M059J (cell line): ENCODE measurements at places on chromosomes 3 and 15.

DNA sequence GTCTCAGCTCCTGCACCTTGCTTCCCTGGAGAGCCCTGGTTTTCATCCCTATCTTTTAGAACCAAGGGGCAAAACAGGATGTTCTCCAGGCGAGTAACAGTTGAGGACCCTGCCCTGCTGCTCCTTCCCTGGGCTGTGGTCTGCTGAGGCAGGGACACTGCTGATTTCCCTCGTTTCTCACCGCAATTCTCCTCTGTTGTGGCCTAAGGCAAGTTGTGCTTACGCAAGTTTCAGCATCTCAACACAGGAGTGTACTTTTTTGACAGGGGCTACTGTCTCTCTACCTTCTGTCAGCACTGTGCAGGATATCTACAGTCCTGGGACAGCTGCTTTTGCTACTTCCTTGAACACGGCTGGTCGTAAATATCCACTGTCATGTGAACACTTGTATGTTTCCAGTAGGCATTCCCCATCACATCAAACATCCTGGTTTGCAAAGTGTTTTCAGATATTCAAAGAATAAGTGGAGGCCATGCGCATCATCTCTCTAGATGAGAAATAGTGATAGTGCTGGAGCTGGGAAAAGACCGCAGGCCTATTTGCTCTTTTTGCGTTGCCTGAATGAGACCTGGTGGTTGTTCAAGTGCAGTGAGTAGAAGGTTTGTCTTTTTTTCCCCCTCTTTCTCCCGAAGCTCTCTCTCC is 110.1 kb upstream of the PLXNA1 start:
- DNase-seq: no peak

GRCh38 chr3:141493184-141493583 is 6.4 kb downstream of the RASA2 start:
- DNase-seq: no peak

DNA sequence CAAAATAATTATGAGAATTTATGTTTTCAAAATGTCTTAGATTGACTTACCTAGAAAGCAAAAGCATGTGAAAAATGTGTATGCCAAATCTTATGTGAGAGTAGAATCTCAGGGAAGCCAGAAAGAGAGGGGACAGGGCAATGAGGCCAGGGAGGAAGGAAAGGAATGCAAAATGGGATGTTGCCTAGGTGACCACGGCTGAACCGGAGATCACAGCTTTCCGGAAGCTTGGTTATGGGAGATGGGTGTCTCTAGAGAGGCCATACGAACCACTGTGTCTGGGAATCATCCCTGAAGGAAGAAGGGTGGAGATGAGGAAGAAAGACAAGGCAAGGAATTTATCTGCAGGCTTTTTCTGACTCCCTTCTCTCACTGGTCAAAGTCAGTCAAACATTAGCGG is 76.0 kb downstream of the SUCLG2 start:
- DNase-seq: no peak

- no peak for DNase-seq
These were observed 105.9 kb upstream of the NEDD4 start for GRCh38 chr15:56099311-56099710.

- no peak for DNase-seq
These were observed 147.4 kb upstream of the BCHE start for GRCh38 chr3:165984589-165984988.

DNA sequence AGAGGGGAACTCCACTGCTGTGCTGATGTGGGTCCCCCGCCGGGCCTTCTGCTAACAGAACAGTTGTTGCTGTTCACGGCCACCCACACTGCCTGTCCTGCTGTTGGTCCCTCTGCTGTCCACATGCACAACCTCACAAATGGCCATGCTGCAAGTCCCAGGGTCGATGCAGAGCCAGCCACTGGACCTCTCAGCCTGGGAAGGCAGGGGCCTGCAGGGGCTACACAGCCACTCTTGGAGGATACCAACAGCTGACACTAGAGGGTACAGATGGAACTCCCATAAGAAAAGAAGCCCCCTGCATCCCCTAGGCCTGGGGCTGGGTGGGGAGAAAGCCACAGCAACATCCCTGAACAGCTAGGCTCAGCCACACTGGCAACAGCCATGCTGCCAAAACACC is 104.4 kb upstream of the IQSEC1 start:
- no peak for DNase-seq

GRCh38 chr3:49092938-49093852 is 676 bp downstream of the QRICH1 start:
- peak; percentile 65 for DNase-seq

DNA sequence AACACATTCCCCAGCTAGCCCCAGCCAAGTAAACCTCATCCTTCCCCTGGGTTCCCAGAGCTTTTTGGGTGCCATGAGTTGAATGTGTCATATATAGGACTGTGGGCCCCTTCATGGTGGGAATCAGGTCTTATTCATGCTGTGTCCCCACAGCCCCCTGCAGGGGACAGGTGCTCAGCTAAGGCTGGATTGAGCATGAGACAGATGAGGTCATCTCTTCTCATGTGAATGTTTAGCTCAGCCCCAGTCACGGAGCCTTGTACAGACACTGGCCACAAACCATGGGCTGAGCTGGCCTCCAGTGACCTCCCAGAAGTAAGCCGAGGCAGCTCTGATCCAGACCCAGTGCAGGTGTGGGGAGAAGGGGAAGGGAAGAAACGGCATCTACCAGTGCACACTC is 70.7 kb downstream of the C3orf70 start:
- DNase-seq: no peak

DNA sequence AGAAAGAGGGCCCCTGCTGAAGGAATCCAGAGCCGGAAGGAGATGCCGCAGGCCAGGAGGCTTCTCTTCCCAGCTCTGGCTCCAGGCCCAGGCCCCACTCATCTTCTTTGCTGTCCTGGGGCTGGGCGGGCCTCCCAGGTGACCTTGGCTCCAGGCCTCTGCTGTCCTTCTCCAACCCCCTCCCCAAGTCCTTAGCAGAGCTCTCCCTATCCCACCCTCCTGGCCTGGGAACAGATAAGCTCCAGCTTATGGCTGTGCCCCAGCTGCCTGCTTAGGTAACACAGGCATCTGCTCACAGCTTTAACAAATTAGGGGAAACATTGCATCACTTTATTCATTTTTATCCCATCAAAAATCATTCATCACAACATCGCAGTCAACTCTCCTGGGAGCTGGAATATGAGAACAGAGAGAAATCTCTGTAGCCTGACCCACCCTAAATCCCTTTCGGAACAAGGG is 86.9 kb downstream of the SEMA5B start:
- DNase-seq: no peak

DNA sequence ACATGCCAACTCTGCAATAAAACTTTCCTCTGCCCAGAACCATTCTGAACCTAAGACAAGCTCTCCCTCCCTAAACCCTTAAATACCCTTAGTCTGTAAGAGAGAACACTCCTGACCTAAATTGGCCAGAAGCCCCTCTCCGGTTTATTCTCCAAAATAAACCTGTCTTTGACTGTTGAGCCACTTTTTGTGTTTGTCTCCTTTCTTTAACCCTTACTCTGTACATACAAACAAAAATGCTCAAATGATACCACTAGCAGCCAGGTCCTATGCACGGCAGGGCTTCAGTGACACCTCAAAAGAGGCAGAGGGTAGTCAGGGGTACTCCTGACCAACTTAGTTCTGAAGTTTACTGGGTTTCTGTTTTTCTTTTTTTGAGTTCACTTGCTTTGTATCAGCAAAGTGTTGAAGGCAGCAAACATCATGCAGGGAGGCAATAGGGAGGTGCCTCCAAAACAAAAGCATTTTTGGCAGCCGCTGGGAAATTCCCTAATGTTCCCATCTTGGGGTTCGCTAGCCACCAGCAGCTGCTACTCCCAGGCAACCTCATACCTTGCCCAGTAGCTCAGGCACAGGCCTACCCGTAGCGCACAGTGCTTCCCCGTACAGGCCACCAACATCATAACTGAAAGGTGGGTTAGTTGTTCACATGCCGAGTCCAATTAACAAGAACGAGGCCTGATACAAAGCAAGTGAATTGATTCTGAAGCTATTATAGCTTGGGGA is 62.9 kb upstream of the GCNT3 start:
- DNase-seq: no peak

DNA sequence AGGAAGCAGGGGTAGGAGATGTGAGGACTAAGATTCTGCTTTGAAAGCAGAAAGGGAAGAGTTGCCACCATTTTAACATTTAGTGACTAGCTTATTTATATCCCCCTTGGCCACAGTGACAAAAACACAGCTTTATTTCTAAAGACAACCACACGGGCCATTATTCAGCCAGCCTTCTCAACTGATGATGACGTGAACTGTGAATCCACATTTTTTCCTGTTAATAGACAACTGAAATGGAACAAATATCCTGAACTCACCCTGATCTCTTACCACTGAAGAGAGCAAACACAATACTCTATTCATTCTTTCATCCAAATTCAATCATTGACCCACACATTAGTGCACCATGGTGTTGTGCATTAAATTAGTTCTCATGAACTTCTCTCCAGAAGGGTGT is 145.1 kb downstream of the TNIK start:
- DNase-seq: no peak

DNA sequence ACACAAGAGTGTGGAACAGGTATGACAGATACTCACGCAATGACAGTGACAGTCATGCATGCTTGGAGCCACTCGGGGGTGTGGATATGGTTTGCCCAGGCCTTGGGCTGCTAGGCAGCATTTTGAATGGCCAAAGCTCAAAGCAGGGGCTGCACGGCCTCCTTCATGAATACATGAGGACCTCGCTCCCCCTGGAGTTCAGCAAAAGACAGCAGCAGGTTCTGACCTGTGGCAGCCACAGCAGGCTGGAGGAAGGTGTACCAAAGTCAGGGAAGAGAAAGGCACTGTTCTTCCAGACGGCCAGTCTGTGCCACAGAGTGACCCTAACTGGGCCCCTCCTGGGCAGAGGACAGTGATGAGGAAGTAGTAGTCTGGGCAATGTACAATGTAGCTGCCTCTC is 88.2 kb upstream of the C2CD4B start:
- peak; percentile 3 for DNase-seq
